CD4-positive, alpha-beta T cell treated with Interleukin-12 subunit alpha and Interleukin-12 subunit beta, for 1 hour (primary cell): ENCODE measurements at places on chromosomes 1 and 21.

DNA sequence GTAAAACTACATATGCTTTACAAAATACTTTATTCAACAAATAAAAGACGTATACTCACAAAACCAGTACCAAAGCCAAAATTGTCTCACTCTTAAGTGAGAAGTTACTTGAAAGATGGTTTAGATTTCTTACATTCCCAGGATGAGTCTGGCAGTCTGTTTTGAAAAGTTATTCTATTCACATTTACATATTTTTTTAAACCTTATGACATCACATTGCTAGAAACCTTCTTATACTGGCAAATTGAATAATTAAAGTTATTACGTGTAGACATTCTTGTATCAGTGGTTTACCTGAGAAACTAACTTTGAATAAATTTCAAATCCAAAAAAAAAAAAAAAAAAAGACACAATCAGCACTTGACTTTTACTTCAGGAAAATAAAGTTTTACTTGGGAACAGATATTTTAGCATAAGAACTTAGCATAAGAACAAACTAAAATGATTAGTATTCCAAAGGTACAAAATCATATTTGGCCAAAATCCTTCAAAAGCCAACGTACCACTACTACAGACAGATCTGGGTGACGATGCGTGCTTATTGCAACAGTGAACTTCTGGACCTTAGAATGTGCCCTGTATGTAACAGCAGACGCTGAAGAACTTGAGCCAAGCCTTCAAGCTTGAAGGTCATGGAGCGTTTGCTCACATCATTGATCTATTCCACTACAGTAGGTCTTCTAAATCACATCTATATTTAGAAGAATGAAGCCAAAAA lies 2.5 kb downstream of the CDC42BPA start:
- no peak for DNase-seq

GRCh38 chr1:82818586-82818985 lies 1017.9 kb downstream of the ADGRL2 start:
- no peak for DNase-seq

- DNase-seq = no peak
These were observed 233.0 kb upstream of the CACYBP start for GRCh38 chr1:174766727-174767126.

- no peak for DNase-seq
These were observed 378.5 kb upstream of the CAMK1G start for GRCh38 chr1:209205039-209205438.

GRCh38 chr1:40308036-40308727 lies 8.9 kb downstream of the COL9A2 start:
- no peak for DNase-seq

DNA sequence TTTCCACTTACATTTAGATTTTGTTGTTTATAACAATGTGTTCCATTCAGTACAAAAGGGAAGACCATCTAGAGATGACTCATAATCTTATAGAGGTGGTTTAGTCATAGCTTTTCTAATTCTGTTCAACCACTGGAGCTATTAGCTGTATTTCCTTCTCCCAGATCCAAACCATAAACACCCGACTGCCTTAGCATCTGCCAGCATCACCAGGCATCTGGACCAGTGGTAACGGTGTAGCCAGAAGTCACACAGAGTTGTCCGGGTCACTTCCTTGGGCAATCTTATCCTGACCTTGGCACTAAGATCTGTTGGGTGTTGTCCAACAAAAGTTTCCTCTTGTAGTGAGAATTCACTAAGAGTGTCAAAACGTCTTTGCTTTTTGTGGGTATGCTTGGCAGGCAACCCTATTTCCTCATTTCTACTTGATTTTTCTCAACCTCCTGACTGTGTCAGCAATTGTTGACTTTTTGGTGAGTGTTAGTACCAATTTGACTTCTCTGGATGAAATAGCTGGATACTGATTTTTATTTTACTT lies 372.1 kb upstream of the B3GALT2 start:
- no peak for DNase-seq
